ENCODE measurements at places on chromosomes 2 and 18.

GRCh38 chr2:231290321-231291015 lies 92.0 kb downstream of the ARMC9 start:
- DNase-seq: no peak

- DNase-seq: no peak
Measured at GRCh38 chr2:44441200-44441599, 79.5 kb downstream of the CAMKMT start.

DNA sequence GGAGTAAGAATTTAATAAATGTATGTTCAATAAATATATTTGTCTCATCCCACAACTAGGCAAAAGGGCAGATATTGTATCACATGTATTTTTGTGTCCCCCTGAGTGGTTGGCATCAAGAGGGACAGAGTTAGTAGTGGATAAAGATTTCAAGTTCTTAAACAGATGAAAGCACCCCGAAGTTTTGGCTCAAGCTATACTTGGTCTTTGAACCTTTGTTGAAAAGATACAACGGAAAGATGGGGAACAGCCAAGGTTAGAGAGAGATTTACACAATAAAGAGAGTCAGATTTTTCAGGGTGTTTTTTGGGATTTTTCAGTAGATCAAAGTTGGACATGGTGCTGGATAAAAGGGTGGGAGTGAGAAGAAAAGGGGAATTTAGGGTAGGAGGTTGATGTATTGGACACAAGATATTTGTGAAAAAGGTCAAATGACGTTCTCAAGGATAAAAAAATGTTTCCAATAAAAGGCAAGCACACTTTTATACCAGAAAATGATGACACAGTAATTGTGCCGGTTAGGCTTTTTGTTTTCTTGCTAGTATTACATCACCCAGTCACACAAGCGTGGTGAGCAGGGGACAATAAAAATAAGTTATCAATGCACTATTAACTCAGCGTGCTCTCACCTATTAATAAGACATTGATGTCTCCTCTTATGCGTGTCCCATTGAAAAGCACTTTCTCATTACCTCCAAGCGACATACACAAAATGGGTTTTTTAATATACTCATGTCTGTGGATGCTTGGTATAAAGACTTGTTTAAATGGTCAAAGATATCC lies 59.5 kb downstream of the MEP1B start:
- DNase-seq: no peak

DNA sequence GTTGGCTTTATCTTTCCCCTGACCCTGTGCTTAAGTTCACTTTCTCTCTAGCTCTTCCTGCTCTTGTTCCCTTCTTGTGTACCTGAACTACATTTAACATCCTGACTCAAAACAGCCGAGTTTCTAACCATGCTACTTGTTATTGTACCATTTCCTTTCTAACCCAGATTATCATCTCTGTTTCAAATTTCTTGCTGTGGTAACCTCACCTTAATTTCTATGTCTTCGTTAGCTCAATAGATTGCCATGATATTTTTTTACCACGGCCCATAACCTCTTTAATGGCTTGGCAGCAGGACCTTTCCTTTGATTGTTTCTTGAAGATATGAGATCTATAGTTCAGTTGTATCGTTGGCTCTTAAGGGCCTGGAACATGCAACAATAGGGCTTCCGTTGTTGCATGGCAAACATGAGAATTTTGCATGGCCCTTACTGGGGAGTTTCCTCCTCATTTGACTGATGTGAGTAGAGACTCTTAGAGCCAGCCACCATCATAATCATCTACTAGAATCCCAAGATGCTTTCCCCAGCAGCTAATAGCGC lies 11.1 kb downstream of the CFAP36 start:
- DNase-seq: no peak

DNA sequence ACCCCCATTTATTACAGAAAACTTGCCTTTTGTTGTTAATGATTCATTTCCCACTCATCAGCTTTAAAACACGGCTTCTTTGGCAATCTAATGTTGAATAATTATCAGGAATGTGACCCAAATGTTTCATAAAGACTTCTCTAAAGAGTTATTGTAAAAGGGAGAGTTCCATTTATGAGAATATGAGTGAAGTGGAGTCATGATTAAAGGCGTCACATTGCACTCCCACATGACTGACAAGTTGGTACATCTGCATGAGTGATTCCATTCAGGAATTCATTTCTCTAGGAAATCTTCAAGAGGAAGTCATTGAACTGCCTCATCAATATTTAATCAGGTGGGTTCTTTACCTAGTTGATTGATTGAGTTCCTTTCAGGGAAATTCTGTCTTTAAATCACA lies 184.8 kb downstream of the LNPK start:
- DNase-seq: no peak

GRCh38 chr2:48448274-48449061 lies 81.5 kb upstream of the STON1 start:
- DNase-seq: peak; percentile 28

Measured in DMS 273 treated with DMSO at 0.1 percent for 48 hours (cell line).